ENCODE measurements at places on chromosomes 13 and 19. TPM values are rescaled to one million over a fixed set of nuclear protein-coding genes. Genes with fewer than 3 reads are reported as not detected.

ZNF761 gene
- polyA plus RNA-seq = 5.9 TPM

ELAVL1 gene
- polyA plus RNA-seq = 13.5 TPM

DNA sequence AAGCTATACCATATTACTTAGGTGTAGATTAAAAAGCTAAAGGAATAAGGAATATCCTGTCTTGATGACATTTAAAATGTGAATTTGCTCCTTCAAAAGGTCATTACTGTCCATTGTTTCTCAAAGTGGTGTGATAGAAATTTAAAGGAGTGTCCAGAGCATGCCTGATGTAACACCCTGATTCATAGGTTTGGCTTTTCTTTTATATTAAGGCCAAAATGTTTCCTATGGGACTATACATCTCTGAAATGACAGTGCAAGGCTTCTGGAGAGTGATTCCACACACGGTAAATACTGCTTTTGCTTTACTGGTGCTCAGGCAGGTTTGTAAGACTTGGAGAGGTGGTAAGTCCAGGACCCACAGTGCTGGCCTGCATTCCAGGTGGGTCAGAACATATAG lies 289.9 kb downstream of the RFC3 start:
- H3K36me3 ChIP-seq = no peaks in the 10 kb centered on the region
- no peaks in the 10 kb centered on the region for H3K27me3 ChIP-seq
- no peak for DNase-seq
- H3K27ac ChIP-seq = no peak overlapping the region
- no peak overlapping the region for H3K4me3 ChIP-seq

APC2 gene
- polyA plus RNA-seq = 0.29 TPM

SHISA7 gene
- polyA plus RNA-seq = not detected

DNA sequence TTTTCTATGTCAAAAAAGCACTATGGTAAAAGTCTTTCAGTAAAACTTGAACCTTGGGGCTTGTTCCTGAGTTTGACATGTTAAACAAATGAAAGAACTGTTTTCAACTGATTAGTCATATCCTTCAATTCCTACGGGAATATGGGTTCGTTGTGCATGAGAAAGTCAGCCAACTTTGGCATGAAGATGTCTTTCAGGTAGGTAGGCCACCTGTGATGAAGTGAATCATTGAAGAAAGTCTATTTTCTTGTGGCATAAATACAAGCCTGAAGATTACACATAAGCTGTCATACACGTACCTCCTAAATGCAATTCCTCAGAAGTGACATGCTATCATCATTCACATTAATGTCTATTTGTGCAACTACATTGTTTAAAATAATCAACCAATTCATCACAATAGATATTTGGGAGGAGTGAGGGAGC lies 513.0 kb downstream of the IRS2 start:
- H3K36me3 ChIP-seq = no peaks in the 10 kb centered on the region
- no peaks in the 10 kb centered on the region for H3K27me3 ChIP-seq
- no peak overlapping the region for H3K4me3 ChIP-seq
- no peak overlapping the region for H3K27ac ChIP-seq

KLK12 gene
- polyA plus RNA-seq = not detected

DNA sequence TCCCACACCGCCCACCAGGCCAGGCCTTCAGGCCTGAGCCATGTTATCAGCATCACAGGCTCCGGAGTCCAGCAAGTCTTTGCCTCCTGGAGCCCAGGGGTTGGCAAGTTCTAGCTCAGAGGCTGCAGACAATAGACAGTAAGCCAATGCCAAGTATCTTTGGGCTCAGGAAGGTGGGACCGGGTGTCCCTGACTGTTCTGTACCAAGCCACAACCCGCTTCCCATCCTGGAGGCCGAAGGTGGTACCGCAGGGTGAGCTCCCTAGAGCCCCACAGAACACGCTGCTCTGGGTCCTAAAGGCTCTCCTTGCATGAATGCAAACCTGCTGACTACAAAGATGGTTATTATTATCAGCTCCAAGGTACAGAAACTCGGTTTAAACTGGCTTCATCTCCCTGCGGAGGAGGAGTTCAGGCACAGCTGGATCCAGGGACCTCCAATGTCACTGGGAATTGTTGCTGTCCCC lies 5.5 kb upstream of the FSTL3 start:
- H3K4me3 ChIP-seq = no peak overlapping the region
- H3K27me3 ChIP-seq = peaks cover 43% of the 10 kb centered on the region
- H3K36me3 ChIP-seq = no peaks in the 10 kb centered on the region
- DNase-seq = no peak
- H3K4me1 ChIP-seq = peaks cover 49% of the 10 kb centered on the region

IER2 gene
- polyA plus RNA-seq = 56.7 TPM

GRCh38 chr19:39236527-39236926 lies 8.3 kb downstream of the IFNL3 start:
- no peaks in the 10 kb centered on the region for H3K27me3 ChIP-seq
- peak; percentile 85 for DNase-seq
- no peak overlapping the region for H3K4me3 ChIP-seq
- peaks cover 13% of the 10 kb centered on the region for H3K4me1 ChIP-seq
- H3K36me3 ChIP-seq = no peaks in the 10 kb centered on the region
- H3K27ac ChIP-seq = peak overlapping the region; percentile 4

DNA sequence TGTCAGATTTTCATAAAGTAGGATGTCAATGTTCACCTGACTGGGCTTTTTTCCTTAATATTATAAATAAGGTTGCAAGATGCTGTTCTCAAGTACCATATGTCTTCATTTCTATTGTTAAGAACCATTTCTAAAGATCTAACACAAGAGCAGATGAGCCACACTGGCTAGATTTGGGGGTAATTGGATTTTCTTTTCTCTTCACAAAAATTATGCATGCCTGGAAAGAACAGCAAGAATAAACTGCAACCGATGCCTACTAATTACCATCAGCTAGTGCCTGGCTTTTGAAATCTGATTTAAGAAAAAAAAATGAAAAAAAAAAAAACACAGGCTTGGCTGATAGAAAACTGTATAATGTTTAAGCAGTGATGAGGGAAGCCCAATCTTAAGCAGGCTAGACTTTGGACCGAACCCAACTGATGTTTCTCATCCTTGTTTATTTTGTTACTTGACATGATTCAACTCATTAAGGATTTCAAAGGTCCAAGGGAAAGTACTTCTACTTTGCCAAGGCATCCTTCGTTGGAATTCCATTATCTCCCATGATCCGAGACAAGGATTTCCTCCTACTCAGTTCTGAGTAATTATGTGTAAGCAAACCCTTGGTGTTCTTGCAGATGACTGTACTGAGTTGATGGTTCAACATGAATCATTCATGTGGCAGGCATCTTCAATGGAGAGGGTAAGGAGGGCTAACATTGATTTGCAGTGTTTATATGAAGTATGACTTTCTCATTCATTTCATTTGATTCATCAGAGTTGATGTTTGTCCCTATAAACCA lies 300.5 kb downstream of the SPRY2 start:
- no peak for DNase-seq
- H3K27ac ChIP-seq = peak overlapping the region; percentile 15
- H3K4me1 ChIP-seq = peaks cover 35% of the 10 kb centered on the region
- no peaks in the 10 kb centered on the region for H3K36me3 ChIP-seq

GRCh38 chr13:30404207-30404606 lies 18.1 kb upstream of the UBE2L5 start:
- peaks cover 20% of the 10 kb centered on the region for H3K4me1 ChIP-seq
- H3K4me3 ChIP-seq = no peak overlapping the region
- H3K27ac ChIP-seq = no peak overlapping the region
- H3K36me3 ChIP-seq = no peaks in the 10 kb centered on the region
- no peak for DNase-seq
- H3K27me3 ChIP-seq = no peaks in the 10 kb centered on the region

GRCh38 chr19:18731562-18732008 lies 48.1 kb downstream of the CRTC1 start:
- H3K36me3 ChIP-seq = no peaks in the 10 kb centered on the region
- DNase-seq = no peak
- H3K27me3 ChIP-seq = no peaks in the 10 kb centered on the region
- H3K27ac ChIP-seq = no peak overlapping the region
- no peak overlapping the region for H3K4me3 ChIP-seq
- no peaks in the 10 kb centered on the region for H3K4me1 ChIP-seq

GRCh38 chr13:97012251-97013048 lies 18.2 kb upstream of the OXGR1 start:
- no peak overlapping the region for H3K27ac ChIP-seq
- H3K4me1 ChIP-seq = no peaks in the 10 kb centered on the region
- DNase-seq = no peak
- no peaks in the 10 kb centered on the region for H3K27me3 ChIP-seq
- H3K36me3 ChIP-seq = no peaks in the 10 kb centered on the region

BCAM gene
- 4.9 TPM for polyA plus RNA-seq

GRCh38 chr13:43528992-43529391 lies 257.8 kb downstream of the ENOX1 start:
- H3K27ac ChIP-seq = no peak overlapping the region
- H3K27me3 ChIP-seq = no peaks in the 10 kb centered on the region
- no peaks in the 10 kb centered on the region for H3K4me1 ChIP-seq
- no peaks in the 10 kb centered on the region for H3K36me3 ChIP-seq
- DNase-seq = no peak

DNA sequence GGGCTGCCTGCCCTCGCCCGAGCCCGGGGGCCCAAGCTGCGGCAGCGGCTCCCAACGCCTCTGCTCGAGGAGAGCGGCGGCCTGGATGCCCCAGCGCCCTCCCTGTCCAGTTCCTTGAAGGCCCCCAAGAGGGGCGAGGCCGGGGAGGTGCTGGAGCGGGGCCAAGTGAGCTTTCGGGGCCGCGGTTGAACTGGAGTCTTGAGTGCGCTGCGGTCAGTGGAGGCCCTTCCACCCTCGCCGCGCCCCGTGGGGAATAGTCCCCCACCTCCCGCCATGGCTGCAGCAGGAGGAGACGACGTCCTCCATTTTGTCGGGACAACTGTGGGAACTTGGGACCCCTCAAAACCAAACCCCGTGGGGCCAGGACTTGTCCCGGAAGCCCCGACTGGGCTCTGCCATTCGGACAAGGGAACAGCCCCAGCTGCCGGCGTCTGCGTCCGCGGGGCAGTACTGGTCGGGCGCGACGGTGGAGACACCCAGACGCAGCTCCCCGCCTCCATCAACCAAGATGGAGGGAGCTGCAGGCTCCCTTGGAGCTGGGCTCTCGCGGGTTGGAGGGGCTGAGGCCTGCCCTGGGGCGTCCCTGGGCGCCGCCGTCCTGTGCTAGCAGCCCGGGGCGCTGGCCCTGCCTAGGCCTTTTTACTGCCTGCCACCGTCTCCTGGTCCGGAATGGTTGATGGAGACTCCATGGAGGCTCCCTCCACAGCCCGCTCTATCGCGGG lies 736 bp upstream of the ZMYM5 start:
- DNase-seq = peak; percentile 94
- H3K36me3 ChIP-seq = peaks cover 10% of the 10 kb centered on the region
- peak overlapping the region; percentile 94 for H3K4me3 ChIP-seq
- H3K4me1 ChIP-seq = peaks cover 19% of the 10 kb centered on the region

- H3K27me3 ChIP-seq = no peaks in the 10 kb centered on the region
- no peak for DNase-seq
- H3K4me1 ChIP-seq = no peaks in the 10 kb centered on the region
These were observed 229.0 kb downstream of the POSTN start for GRCh38 chr13:37369616-37370015.

- H3K4me1 ChIP-seq = peaks cover 14% of the 10 kb centered on the region
- H3K4me3 ChIP-seq = peak overlapping the region; percentile 88
- H3K27me3 ChIP-seq = no peaks in the 10 kb centered on the region
- no peaks in the 10 kb centered on the region for H3K36me3 ChIP-seq
- DNase-seq = peak; percentile 85
These were observed 4.2 kb downstream of the ADGRE5 start for GRCh38 chr19:14385492-14385891.

ATXN8OS gene
- not detected for polyA plus RNA-seq

DNA sequence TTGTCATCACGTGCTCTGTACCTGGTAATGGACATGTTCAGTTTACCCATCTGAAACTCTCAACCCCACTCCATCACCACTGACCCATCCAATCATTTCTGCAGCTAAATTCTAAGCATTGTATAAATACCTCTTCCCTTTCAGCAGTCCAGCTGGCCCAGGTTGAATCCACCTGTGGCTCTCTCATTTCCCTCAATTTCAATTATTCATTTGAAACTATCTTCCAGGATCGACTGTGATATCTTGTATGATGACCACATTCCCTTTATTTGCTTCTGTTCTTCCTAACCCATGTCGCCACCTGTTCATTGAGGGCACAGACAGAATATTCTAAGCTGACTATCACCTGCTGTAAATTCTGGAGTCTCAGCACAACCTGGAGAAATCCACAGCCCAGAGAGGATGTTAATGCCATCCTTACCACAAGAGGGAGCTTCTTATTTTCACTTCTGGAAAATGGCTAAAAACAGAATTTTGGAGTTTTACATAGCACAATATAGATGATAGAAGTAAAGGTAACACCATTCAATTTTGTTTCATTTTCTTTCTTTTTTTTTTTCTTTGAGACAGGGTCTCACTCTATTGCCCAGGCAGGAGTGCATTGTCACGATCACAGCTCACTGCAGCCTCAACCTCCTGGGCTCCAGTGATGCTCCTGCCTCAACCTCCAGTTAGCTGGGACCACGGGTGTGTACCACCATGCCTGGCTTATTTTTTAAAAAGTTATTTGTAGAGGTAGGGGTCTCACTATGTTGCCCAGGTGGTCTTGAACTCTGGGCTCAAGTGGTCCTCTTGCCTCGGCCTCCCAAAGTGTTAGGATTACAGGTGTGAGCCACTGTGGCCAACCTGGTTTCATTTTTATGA lies 38.6 kb downstream of the ZNF823 start:
- H3K36me3 ChIP-seq = no peaks in the 10 kb centered on the region
- no peaks in the 10 kb centered on the region for H3K27me3 ChIP-seq
- H3K4me1 ChIP-seq = peaks cover 5% of the 10 kb centered on the region
- H3K27ac ChIP-seq = no peak overlapping the region

DNA sequence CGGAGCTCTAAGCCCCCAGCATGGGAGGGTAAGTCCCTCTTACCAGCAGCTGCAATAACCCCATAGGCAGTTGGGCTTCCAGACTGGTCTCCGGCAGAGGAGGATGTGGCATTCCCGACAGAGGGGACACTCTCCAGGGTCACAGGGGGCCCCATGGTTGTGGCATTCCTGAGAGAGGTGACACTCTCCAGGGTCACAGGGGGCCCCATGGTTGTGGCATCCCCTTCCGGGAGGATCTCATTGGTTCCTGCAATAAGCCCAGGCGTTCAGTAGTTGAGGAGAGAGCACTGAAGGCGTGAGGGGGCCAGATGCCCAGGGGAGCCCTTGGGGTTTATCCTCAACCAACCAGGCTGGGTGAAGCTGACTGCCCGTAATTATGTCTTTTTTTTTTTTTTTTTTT lies 5.4 kb downstream of the CD320 start:
- H3K27me3 ChIP-seq = no peaks in the 10 kb centered on the region
- peaks cover 7% of the 10 kb centered on the region for H3K36me3 ChIP-seq
- H3K4me1 ChIP-seq = peaks cover 50% of the 10 kb centered on the region
- no peak overlapping the region for H3K4me3 ChIP-seq
- H3K27ac ChIP-seq = no peak overlapping the region

DNA sequence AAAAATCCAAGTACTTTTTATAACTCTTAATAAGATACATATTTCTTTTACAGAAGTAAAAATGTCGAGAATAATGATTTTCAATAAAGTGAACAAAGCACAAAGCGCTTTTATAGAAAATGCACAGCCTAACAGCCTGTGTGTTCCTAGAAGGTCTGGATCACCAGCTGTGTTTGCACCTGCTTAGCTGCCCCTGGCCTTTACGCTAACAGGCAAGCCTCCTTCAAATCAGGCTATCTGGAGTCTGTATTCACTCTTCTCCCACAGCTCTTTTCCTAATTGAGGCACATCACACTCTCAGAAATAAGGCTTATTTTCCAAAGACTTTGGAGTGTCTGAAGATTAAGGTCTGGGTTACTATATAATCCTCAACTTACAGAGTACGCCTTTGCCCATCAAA lies 183.1 kb downstream of the LHFPL6 start:
- DNase-seq = no peak
- no peaks in the 10 kb centered on the region for H3K36me3 ChIP-seq
- H3K4me1 ChIP-seq = peaks cover 9% of the 10 kb centered on the region
- H3K4me3 ChIP-seq = no peak overlapping the region
- no peaks in the 10 kb centered on the region for H3K27me3 ChIP-seq

GRCh38 chr19:10167459-10167858 lies 27.3 kb downstream of the DNMT1 start:
- H3K36me3 ChIP-seq = peaks cover 88% of the 10 kb centered on the region
- DNase-seq = no peak
- H3K4me1 ChIP-seq = no peaks in the 10 kb centered on the region
- H3K27me3 ChIP-seq = no peaks in the 10 kb centered on the region
